ENCODE measurements at places on chromosomes 3 and 15.

- no peak for DNase-seq
These were observed 76.5 kb downstream of the NUP210 start for GRCh38 chr3:13343601-13344000.

DNA sequence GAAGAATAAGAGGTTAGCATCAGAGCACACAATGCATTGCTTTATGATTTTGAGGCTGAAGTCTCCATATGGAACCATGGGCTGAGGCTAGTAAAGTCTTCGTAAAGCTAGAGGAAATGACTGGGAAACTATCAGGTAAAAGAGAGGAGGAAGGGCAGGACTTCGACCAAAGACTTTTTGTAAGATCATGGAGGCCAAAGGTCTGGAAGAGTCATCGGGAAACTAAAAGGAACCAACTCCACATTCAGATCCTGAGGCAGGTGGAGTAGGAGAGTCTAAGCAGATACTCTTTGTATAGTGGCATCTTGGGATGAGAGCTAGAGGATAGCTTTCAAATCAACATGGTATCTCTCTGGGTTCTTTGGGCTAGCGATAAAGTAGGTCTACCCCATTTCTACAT lies 36.3 kb downstream of the SEMA6D start:
- DNase-seq: no peak

GRCh38 chr3:46895204-46895660 lies 17.7 kb downstream of the PTH1R start:
- peak; percentile 87 for DNase-seq

DNA sequence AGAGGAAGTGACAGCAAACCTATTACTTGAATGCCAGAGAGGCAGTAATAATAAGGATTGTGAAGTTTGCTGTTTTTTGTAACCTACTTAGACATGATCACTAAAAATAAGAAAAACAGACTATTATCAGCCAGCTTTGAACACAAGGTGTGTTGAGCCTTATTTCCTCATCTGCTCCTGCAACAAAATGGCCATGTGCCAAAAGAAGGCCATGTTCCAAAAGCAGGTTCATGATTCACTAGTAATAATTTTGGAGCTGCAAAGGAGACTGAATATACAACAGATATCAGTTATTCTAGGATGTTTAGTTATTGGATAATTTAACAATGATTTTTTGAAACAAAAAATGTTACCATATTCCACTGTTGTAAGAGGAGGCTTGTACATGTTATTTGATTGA lies 578.7 kb downstream of the SQOR start:
- no peak for DNase-seq

DNA sequence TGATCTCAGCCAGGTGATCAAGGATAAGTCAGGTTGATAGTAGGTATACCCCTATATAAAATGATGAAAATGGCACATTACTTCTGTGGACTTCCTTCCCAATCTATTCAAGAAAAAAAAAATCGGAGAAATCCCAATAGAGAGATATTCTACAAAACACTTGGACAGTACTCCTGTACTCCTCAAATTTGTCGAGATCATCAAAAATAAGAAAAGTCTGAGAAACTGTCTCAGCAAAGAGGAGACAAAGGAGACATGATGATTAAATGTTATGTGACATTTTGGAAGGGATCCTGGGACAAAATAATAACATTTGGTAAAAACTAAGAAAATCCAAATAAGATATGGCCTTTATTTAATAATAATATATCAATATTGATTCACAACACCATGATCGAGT lies 94.6 kb downstream of the DCLK3 start:
- DNase-seq: no peak

DNA sequence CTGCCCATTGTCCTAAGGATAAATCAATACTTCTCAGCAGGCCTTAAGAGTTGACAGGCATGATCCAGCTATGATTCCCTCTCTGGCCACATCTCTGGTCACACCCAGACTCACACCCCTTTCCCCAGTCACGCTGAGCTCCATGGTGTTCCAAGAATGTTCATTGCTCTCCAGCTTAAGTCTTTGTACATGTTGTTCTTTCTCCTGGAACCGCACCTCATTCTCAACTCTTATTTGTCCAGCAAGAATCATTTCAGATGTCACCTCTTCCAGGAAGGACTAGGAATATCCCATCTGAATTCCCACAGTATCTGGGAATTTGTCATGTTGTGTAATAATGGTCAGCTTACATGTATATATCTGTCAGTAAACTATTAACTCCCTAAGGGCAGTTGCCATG lies 118.3 kb upstream of the GALNT15 start:
- DNase-seq: no peak

DNA sequence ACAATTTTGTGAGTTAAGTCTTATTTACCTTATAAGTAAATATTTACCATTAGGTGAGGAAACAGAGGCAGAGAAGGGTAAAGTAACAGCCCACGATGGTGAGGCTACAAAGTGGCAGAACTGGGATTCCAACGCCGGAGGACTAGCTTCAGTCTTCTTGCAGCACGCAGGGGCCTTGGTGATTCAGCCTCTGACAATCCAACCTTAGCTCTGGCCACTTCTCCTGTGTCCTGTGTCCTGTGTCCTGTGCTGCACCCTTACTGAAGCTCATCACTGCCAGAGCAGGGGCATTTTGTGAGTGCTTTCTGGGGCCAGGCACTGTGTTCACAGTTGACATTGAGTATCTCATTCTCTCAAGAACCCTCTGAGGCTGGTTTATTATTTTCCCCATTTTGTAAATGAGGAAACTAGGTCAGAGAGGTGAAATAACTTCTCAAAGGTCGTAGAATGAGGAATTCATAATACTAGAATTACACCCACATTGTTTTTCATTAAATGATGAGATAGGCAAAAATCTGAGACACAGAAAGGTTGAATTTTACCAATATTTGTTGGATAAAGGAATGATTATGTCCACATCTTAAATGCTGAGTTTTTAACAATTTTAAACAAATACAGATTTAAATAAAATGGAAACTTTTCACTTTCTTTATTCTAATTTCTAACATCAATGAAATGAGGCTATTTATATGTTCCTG lies 215.9 kb downstream of the BBX start:
- DNase-seq: no peak

GRCh38 chr15:40303576-40303975 lies 4.2 kb downstream of the PLCB2 start:
- DNase-seq: no peak

DNA sequence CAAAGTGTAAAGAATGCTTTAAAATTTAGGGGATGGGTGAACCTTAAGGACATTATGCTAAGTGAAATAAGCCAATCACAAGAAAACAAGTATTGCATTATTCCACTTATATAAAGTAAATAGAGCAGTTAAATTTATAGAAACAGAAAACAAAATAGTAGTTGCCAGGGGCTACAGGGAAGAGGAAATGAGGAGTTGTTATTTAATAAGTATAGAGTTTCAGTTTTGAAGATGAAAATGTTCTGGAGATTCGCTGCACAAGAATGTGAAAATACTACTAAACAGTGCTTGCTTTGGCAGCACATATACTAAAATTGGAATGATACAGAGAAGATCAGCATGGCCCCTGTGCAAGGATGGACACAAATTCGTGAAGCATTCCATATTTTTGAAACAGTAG lies 32.0 kb downstream of the DNAH12 start:
- no peak for DNase-seq

GRCh38 chr15:89551550-89551949 lies 23.7 kb upstream of the TICRR start:
- no peak for DNase-seq

DNA sequence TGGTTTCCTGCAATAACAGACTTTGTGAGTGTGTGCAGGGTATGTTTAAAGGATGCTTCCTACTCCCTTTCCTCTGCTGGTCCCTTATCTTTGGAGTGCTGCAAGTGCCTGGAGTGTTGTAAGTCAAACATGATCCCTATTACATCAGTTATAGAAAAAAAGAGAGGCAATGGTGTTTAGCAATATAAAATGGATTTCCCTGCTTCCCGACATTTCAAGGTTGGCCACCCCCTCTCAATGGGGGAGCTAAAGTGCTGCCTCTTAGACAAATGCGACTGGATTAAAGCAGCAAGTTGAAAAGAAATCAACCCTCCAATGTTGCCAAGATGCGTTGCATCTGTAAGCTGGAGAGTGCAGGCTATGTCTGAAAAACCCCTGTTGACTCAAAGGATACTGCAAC lies 203.1 kb upstream of the WNT5A start:
- no peak for DNase-seq

- DNase-seq: no peak
These were observed 33.0 kb upstream of the SLC12A8 start for GRCh38 chr3:125245521-125245920.

DNA sequence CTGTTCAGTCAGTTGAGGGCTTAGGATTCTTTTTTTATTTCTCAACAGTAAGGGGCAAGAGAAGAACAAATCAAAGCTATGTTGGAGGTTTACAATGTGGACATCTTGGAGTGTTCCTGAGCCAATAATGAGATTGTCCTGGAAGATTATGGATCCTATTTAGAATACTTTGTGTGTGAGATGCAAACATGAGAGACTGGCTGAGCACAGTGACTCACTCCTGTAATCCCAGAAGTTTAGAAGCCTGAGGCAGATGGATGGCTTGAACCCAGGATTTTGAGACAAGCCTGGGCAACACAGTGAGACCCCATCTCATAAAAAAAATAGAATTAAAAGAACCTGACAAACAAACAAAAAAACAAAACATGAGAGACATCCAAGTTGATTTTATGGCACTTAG lies 351.6 kb downstream of the GAP43 start:
- no peak for DNase-seq

- DNase-seq: no peak
These were observed 3.3 kb upstream of the CD96 start for GRCh38 chr3:111538681-111539083.
